ENCODE measurements at places on chromosomes 4 and X.

- no peak for DNase-seq
These were observed 194.7 kb downstream of the PTTG2 start for GRCh38 chr4:38154681-38155588.

GRCh38 chrX:20309806-20310205 is 43.1 kb upstream of the RPS6KA3 start:
- DNase-seq, result no peak

DNA sequence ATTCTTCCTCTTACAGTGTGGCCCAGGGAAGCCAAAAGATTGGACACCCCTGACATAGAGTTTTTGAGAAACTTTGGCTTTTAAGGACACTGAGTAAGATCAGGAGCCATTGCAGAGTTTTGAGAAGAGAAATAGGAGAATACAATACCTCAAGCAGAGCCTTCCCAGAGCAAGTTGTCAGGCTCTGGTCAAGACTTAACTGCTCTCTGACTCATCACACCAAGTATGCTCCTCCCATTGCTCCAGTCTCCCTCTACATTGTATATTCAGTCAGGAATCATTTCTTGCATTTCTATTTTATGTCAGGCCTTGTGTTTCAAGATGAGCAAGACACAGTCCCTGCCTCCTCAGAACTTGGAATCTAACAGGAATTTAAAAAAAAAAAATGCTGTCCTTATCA is 176.4 kb upstream of the FMR1 start:
- no peak for DNase-seq

- DNase-seq, result peak; percentile 3
These were observed 1606.4 kb upstream of the TENM3 start for GRCh38 chr4:180636696-180637404.

- no peak for DNase-seq
These were observed 6.3 kb upstream of the ATP10D start for GRCh38 chr4:47478804-47479203.

DNA sequence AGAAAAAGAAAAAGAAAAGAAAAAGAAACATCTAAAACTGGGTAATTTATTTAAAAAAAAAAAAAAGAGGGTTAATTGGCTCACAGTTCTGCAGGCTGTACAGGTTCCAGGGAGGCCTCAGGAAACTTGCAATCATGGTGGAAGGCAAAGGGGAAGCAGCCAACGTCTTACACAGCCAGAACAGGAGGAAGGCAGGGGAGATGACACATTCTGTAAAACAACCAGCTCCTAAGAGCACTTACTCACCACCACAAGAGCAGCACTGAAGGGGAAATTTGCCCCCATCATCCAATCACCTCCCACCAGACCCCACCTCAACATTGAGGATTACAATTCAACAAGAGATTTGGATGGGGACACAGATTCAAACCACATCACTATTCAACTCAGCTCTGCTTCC is 36.8 kb upstream of the TMEM184C start:
- DNase-seq, result peak; percentile 42

DNA sequence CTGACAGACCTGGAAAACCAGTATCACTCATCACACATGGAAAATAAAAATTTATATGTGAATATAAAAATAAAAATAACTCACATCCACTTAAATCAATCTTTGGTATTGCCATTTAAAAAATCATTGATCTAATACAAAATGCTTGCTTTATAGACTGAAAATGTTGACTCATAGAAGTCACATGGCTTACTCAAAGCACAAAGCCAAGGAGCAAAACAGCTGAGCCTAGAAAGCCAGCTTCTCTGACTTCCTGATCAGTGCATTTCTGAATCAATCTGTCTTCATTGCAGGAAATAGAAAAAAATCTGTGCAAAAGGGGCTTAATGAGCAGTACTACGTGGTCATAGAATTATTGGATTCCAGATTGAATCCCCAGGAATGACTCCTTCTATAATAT is 176.9 kb upstream of the HS3ST1 start:
- no peak for DNase-seq

DNA sequence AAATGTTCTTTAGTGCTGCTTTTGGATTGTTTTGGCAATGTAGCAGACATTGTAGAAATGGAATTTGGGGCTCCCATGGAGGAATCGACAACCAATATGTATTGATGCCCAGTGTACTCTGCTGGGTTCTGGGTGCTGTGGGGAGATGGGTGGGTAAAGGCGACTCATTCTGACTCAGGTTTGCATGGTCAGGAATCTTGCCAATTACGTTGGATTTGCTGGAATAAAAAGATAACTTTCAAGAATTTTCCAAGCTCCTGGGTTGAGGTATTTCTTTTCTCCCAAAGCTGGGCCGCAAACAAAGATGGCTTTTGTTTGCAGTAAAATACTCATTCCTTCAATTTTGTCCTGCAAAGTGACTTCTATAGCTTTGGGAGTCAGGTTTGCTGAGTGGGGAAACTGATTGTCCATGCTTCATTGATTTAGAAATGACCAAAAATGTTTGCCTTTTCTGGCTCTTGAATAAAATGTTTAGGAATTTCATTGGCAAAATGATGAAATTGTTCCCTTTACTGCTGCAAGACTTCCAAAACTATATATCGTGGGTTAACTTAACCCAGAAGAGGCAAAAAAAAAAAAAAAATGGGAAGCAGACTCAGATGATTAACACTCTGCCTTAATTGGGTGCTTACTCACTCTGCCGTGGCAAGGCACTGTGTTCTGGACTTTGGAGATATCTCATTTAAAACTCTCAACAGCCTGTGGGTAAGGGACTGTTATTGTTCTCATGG is 57.0 kb downstream of the RTL9 start:
- no peak for DNase-seq

GRCh38 chr4:6414578-6414977 is 57.8 kb downstream of the PPP2R2C start:
- DNase-seq, result no peak

GRCh38 chrX:13763489-13763888 is 28.9 kb downstream of the OFD1 start:
- DNase-seq, result no peak

DNA sequence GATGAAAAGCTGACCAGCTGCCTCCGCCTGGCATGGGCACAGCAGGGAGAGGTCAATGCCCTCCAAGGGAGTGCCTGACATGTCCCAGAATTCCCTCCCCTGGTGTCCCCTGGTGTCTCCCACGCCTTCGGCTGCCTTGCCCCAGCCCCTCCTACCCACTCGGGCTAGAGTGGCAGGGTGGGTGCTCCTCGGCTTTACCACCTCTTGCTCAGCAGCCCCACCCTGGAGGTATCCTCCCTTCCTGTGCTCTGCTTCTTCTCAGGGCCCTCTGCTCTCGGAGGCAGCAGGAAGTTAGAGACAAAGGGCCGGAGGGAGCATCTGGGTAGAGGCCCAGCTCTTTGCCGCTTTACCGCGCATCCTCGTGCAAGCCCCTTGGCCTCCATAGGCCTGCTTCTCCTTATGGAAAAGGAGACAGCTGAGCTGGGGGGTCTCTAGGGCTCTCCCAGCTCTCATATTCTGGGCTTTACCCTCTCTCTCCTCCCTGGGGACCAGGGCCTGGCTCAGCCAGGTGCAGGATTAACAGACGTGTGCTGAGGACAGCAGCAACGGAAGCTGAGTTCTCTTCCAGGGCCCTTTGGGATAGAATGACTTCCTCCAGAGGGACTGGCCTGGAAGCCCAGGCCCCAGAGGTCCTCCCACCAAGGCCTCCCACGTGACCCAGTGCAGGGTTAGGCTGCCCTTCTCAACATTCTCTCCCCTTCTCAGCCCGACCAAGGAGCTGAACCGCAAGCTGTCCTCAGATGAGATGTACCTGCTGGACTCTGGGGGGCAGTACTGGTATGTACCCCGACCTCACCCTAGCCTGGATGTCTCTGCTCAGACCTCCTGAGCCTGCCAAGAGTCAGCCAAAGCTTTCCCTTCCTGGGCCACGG is 17.2 kb downstream of the XPNPEP2 start:
- DNase-seq, result no peak

DNA sequence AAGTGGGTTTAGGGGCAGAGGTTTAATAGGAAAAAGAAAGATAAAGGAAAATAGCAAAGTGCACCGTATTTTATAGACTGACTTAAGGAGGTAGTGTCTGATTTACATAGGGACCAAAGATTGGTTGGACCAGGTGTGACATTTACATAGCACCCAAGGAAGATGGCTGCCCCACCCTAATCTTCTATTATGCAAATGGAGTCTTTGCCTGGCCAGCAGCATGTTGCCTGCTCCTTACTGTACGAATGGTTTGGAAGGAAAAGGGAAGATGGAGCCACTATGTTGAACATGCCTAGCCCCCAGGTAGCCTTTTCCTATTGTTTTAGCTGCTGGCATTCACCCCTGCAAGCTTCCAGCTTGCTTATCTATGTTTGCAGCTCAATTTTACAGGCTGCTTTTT is 146.2 kb upstream of the PDE5A start:
- no peak for DNase-seq

GRCh38 chr4:94827481-94828110 is 69.8 kb downstream of the BMPR1B start:
- DNase-seq, result peak; percentile 91

GRCh38 chrX:17833954-17834353 is 27.1 kb downstream of the RAI2 start:
- no peak for DNase-seq

GRCh38 chr4:4867375-4868039 is 8.0 kb downstream of the MSX1 start:
- no peak for DNase-seq

DNA sequence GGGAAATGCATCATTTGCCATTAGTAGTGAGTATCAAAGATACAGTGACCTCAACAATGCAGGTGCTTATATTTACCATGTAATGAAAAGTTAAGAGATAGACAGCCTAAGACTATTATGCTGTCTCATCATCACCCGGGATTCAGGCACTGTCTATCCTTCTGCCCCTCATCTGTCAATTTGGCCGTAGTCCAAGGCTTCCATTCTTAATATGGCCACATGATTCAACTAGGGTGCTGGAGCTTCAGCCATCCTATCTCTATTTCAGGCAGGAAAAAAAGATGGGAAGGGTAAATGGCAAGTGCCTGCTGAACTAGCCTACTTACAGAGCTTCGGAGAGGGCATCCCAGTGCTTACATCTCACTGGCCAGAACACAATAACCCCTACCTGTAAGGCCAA is 196.7 kb upstream of the LNX1 start:
- no peak for DNase-seq

DNA sequence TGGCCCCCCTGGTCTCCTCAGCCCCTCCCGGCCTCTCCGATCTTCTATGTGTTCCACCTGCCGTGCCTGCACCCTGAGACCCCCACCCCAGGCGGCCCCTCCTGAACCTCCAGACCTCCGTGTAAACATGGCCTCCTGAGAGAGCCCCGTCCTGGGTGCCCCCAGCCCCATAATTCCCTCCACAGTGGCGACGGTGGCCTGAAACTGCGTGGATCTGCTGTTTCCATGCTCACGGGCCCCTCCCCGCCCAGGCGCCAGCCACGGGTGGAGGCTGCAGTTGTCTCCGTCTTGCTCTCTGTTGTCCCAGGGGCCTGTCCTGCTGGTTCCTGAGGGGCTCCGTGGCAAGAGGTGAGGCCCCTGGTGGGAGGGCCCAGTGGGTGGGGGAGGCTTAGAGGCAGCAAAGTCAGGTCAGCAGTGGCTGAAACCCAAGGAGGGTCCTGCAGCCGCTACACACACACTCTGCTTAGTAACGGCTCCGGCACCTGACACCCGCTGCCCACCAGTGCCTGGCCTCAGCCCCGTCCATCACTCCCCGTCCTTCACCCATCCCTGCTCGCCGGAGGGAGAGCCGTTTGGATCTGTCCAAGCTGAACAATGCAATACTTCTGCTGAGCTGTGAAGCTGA is 75.8 kb downstream of the FAM53A start:
- DNase-seq, result no peak

- DNase-seq, result no peak
These were observed 64.4 kb downstream of the ADGRG2 start for GRCh38 chrX:19057856-19058255.

All from foreskin keratinocyte (primary cell).